ENCODE measurements at places on chromosomes 3 and 15. TPM values are rescaled to one million over a fixed set of nuclear protein-coding genes. Genes with fewer than 3 reads are reported as not detected.

DNA sequence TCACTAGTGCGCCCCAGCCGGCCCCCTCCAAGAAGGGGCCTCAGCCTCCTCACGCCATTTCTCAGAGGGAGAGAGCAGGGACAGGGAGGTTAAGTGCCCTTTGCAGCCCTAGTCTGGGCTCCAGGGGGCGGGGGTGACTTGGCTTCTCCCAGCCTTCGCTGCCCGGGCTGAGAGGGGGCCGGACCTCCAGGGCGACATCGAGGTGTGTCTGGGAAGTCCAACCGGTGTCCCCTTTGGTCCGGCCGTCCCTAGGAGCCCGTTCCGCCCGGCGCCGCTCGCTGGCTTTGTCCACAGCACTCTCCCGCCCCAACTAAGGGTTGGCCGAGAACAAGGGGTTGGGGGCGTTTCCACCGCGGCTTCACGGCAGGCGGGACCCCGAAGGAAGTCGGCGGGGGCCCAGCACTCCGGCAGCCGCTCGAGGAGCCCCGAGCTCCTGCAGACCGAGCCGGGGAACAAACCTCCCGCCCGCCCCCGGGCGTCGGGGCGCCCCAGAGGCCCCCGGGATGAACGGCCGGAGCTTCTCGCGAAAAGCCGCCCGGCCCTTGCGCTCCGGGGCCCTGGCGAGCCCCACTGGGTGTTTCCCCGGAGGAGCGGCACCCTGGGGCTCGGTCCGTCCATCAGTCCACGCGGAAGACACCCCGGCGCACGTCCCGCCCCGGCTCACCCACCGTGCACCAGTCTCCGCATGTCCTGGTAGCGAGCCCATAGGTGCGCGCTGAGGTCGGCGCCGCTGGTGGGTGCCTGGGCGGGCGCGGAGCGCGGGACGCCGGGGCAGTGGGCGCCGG is 627 bp downstream of the NT5DC2 start:
- no peak for DNase-seq

DNA sequence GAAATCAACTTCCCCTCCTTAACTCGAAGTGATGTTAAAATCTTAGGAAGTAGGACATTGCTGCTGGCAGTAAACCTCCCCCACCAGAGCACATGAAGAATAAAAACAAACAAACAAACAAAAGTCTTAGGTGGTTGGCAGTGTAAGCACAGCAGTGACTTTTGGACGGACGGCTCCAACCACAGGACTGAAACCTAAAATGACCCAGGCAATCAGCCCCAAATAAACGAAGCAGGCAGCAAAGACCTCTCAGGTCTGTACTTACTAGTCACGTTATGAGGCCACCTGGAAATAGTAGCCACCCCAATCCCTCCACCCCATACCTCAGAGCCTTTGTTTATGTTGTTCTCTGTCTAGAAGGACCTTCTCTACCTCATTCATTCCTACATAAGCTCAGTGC is 33.5 kb upstream of the HES1 start:
- no peak for DNase-seq

- DNase-seq, result no peak
Measured at GRCh38 chr3:183188895-183189462, 26.4 kb upstream of the LAMP3 start.

DNA sequence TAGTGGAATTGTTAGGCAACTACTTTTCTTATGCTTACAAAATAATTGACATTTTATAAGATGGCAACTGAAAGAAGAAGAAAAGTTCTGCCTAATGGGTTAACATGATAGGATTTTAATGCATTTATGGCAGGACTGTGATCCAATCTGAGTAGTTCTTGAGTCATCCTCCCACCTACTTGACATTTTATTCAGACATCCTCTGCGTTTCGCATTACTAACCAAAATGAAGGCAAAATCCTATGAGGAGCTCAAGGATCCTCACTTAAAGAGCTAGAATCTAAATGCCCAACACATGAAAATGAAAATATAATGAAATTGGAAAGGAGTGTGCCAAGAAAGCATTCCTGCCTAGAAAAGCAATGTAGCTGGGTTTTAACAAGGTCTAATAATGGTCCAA is 581.1 kb upstream of the SEMA6D start:
- DNase-seq, result no peak

- DNase-seq, result no peak
Measured at GRCh38 chr15:35168464-35168863, 83.4 kb upstream of the NANOGP8 start.

DNA sequence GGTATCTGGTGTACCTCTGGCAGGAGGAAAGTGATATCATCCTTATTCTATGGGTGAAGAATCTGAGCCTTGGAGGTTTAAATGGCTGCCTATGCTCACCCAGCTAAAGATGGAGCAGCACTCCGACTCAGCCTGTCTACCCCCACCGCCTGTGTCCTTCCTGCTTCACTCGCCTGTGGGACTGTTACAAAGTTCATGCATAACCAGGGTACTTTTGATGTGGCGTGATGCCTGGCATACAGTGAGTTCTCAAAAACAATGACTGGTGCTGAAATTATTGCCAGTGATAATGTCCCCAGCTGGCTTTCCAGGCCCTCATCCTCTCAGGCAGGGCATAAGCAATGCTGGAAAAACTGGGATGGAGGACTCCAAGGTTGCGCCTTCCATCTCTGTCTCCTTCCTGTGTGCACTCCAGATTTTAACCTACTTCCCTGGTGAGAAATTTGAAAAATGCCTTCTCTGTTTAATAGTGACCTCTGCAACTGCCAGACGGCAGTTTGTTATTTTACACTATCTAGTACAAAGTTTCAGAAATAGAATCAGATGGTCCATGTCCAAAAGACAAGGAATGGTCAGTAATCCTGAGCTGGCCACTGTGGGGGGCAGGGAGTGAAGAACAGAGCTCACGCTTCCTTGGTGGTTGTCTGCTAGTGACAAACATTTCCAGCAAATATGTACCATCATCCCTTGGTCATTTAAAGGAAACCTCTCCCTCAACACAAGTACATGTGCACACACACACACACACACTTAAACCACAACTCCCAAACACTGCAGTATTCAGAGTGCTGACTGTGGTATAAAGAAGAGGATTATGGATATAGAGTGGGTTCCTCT is 86.5 kb upstream of the NMNAT3 start:
- no peak for DNase-seq

DNA sequence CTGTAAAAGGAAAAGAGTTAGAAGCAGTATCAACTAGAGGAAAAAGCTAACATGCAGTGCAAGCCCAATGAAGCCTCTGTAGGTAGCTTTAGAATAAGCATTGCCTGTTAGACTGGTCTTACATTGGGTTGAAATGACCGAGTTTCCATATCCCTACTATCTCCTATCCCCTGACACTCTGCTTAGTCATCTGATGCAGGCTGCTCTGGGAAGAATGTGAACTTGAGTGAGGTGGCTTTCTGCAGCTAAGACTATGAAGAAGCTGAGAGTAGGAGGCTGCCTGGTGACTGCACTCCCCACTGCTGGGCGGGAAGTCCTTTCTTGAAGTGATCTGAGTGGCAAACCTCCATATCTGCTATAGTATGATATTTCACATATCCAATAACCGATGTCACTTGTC is 64.7 kb downstream of the OXSM start:
- no peak for DNase-seq

- peak; percentile 8 for DNase-seq
Measured at GRCh38 chr3:77081240-77081661, 41.4 kb downstream of the ROBO2 start.

- DNase-seq, result no peak
Measured at GRCh38 chr15:39161096-39161495, 419.8 kb upstream of the THBS1 start.

- no peak for DNase-seq
Measured at GRCh38 chr3:133821767-133822638, 16.4 kb downstream of the SRPRB start.

DNA sequence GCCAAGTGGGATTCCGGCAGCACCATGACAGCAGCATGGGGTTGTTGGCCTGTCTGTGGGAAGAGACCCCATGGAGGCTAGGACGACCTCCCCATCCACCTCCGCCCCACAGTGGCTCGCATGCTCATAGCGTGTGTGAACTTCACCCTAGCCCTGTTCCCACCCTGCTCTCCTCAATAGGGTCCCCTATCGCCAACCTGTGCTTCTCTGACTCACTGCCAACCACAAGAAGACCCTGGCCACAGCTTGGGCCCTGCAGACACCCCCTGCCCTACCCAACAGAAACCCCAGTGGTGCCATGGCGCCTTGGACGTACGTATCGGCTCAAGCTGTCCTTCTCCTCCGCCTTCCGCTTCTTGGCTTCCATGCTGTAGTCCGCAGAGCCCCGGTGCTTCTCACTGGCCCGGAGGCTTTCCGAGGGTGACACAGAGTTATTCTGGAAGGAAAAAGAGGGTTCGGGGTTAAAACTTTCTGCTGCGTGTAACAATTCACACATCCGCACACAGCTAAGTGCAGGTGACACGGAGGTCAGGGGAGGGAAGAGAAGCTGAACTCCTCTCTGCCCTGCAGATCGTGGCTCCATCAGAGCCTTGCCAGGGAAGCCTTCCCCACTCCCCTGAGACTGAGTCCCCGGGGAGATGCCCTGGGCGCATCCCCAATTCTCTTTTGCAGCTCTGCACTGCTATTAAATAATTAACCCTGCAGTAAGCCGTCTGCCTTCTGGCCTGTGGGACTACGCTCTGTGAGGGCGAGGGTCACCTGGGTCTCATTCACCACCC is 37.3 kb downstream of the TLE3 start:
- no peak for DNase-seq

DNA sequence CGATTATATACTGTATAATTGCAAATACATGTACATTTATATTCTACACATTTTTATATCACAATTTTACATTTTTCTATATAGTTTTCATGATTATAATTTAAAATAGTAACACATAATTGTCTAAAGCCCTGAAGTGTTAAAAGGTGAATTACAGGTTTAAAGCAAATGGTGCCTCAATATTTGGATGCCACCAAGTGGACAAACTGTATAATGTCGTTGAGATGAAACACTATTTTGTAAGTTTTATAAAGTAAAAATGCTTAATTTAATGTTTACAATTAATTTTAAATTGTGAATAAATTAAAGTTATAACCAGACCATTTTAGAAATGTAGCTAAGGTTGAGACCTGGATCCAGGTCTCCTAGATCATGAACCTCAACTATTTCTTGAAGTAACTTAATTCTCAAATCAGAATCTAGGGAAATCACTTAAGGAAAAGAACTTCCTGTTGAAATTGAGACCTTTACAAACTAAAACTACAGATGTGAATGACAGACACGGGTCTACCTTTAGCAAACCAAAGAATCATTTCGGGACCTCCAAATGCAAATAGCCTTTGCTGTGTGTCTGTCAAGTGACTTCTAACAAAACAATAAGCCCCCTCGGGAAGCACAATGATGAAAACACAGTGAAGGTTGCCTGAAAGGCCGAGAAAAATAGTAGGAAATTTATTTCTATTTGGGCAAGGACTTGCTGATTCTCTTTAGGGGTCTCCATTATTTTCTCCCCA is 37.8 kb downstream of the EHHADH start:
- DNase-seq, result no peak

DNA sequence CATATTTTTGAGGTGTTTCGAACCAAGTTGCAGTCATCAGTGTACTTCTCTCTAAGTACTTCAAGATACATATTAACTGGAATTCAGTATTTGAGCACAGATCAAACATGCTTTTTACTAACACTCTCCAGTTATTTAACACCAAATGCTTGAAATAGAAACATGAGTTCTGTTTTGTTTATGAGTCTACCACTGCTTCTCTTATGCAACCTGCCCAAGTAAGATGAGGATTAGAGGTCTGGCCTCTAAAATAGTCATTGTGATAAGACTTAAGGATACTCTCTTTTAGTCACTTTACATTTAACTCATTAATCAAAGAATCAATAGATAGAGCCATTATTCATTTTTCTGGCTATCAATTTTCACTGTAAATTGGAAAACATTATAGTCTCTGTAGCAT is 156.2 kb upstream of the THRB start:
- DNase-seq, result no peak

GRCh38 chr15:72285402-72285801 is 13.0 kb upstream of the PARP6 start:
- DNase-seq, result no peak

GRCh38 chr3:188772886-188773285 is 398.9 kb upstream of the TPRG1 start:
- no peak for DNase-seq

- DNase-seq, result no peak
Measured at GRCh38 chr3:112143251-112143650, 10.2 kb upstream of the GCSAM start.

GRCh38 chr3:132834356-132834755 is 112.1 kb upstream of the NPHP3 start:
- DNase-seq, result no peak

DNA sequence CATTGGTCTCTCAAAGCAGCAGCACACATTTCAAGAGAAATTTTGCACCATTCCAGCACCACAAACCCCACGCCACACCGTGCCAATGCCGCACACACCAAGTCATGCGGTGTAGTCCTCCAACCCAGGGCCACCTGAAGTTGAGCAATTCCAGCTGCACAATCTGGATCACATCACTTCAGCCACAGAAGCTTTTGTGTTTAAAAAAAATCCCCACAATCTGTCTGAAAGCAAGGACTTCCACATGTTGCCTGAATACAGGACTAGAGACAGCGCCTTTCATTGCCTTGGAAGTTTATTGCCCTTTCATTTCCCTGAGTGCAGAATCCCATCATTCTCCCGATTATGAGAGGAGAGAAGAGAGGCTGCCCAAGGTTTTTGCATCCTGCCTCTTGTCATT is 175.6 kb upstream of the BCL6 start:
- DNase-seq, result no peak

GRCh38 chr3:68943753-68944500 is 11.6 kb upstream of the TAFA4 start:
- DNase-seq, result no peak

DNA sequence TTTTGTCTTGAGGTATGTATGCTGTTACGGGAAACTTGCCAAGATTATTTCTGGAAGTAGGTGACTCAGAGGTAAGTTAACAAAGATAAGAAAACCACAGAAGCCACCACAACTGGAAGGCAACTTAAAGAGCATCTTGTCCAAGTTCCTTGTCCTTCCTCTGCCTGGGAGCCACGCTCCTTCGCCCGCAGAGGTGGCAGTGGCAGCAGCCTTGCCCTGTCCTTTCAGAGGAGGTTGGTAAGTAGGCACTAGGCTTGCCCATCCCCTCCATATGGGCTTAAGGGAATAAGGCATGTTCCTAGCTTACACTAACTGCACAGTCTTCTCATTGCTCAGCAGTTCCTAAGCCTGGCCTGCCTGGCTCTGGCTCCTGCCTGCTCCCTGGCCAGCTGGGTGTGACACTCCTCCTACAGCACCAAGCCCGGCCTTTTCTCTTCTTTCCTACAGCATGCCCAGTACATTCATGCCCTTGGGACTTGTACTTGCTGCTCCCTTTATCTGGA is 48.0 kb upstream of the RAB6B start:
- no peak for DNase-seq

- no peak for DNase-seq
Measured at GRCh38 chr15:73753250-73754130, at the start of gene INSYN1. Gene INSYN1 (minus strand): TSS chr15:73753351. CDS start chr15:73751130, 2,221 bp downstream.

- DNase-seq, result no peak
Measured at GRCh38 chr15:74497584-74497983, 36.6 kb upstream of the UBL7 start.

REC114 gene
- total RNA-seq, result not detected

RARRES1 gene
- total RNA-seq, result 1.4 TPM

PLSCR2 gene
- total RNA-seq, result not detected

LZTFL1 gene
- total RNA-seq, result 26.5 TPM

TNNC1 gene
- total RNA-seq, result not detected

AADACL2 gene
- not detected for total RNA-seq

C3orf22 gene
- not detected for total RNA-seq

SLC28A1 gene
- not detected for total RNA-seq

All from occipital lobe (tissue), 3 donors.